Myocyte (in vitro differentiated cells): ENCODE measurements at places on chromosomes 3 and 15.
A peak's percentile ranks its signal among the peaks of the same experiment; 100 is the strongest.

GRCh38 chr3:52495777-52496602 lies 852 bp downstream of the STAB1 start:
- peak; percentile 83 for DNase-seq

DNA sequence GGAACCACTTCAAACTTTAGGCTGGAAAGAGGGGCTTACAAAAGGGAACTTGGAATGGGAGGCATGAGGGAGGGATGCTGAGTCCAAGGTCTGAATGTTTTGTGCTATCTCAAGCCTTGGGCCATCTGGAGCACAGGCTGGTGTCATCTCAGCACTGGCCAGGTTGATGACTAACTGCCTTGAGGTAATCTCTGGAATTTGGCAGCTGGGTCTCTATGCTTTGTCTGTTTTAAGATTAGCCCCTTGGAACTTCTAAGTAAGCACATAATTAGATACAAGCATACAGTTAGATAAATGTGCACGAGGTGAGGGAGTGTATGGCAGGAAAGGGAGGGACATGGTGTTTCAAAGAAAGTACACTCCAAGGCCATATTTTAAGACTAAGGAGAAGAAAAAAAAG lies 252.4 kb upstream of the CCDC54 start:
- peak; percentile 92 for DNase-seq

GRCh38 chr15:90981681-90982080 lies 12.7 kb downstream of the PRC1 start:
- no peak for DNase-seq

GRCh38 chr15:88708655-88709054 lies 69.8 kb downstream of the ISG20 start:
- DNase-seq, result peak; percentile 22

- peak; percentile 69 for DNase-seq
Observed at GRCh38 chr15:73959012-73959581, 32.8 kb downstream of the LOXL1 start.

GRCh38 chr3:49378249-49378895 lies 20.2 kb upstream of the GPX1 start:
- DNase-seq, result peak; percentile 94

- peak; percentile 76 for DNase-seq
Observed at GRCh38 chr3:112376992-112377391, 44.0 kb downstream of the CD200 start.

- DNase-seq, result no peak
Observed at GRCh38 chr3:194168994-194169393, 33.0 kb downstream of the HES1 start.

DNA sequence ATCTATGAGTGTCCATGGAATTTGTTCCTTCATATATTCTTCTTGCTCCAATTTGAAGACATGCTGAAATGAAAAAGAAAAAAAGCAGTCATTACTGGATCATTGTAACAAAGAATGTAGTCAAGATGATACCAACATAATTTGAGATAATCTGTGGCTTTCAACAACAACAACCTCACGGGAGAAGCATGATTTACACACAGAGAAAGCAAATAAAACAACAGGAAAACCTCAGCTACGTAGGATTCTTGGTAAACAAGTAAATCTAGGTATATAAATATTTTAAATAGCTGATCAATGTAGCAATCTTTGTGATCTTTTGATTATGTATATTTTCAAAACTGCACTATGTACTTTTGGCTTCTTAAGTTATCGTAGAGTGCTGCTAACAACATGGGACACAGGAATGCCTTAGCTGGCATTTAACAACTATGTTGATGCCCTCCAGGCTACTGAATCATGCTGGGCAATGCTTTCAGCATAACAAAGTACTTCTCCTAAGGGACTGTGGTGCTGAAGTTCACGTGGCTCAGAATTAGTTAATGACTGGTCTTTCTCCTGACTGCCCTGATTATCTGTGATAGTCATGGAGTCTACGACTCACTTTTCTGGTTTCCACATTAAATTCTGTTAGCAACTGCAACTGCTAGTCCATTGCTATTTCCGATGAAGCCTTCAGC lies 96.5 kb upstream of the MYO5C start:
- peak; percentile 50 for DNase-seq

DNA sequence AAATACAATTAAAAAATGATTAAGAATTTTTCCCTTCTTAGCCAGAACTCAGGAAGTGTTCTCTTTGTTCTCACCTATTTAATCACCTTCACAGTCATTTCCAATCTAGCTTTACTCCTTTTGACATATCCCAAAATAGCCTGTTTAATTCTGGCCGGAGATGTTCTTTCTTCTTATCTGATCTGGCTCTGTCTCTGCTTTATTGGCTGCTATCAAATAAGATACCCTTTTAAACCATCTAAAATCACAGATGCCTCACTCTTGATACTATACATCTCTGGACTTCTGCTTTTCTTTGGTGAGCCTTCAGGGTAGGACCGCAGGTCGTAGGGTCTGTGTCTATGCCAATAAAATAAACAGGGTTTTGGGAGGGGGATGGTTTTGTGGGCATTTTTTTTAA lies 319.2 kb upstream of the SEMA6D start:
- no peak for DNase-seq

GRCh38 chr15:89138999-89139612 lies 50.9 kb downstream of the ABHD2 start:
- DNase-seq, result peak; percentile 55

- DNase-seq, result no peak
Observed at GRCh38 chr3:141618103-141618910, 119.8 kb upstream of the RNF7 start.

DNA sequence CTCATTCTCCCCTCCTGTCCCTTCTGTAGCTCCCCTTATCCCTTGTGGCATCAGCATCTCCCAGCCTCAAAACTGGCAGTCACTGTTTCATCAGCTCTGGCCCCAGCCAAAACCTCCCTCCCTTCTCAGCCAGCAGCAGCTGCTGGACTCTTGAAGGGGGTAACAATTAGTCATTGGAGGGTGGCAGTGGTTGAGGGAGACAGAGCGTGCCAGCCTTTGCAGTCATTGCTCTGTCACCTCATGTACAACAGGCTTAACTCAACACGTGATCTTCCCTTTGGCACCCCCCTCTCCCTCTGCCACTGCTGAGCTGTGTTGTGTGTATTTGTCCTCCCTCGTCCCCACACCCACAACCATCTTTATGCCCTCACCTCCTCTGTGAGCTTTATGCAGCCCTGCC lies 28.2 kb downstream of the RBP2 start:
- peak; percentile 99 for DNase-seq

GRCh38 chr15:92471288-92471687 lies 77.6 kb downstream of the ST8SIA2 start:
- no peak for DNase-seq

DNA sequence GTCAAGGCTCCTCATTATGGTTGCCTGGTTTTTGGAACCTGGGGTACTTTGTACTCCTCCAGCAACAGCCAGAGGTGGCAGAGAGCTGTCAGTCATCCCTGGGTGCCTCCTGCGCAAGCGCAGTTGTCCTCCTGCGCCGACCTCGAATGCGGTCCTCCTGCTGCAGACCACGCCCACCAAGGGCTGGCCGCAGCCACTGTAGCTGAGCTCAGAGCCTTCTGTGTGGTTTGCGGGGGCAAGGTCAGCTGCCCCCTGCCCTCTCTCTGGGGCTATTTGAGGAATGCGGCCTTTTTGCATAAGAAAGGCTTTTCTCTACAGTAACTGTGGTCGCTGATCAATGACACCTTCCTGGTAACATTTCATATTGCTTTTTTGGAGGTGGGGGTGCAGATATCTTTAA lies 131.3 kb upstream of the SNRPN start:
- DNase-seq, result no peak

- peak; percentile 79 for DNase-seq
Observed at GRCh38 chr3:88203642-88204055, 53.9 kb downstream of the C3orf38 start.

DNA sequence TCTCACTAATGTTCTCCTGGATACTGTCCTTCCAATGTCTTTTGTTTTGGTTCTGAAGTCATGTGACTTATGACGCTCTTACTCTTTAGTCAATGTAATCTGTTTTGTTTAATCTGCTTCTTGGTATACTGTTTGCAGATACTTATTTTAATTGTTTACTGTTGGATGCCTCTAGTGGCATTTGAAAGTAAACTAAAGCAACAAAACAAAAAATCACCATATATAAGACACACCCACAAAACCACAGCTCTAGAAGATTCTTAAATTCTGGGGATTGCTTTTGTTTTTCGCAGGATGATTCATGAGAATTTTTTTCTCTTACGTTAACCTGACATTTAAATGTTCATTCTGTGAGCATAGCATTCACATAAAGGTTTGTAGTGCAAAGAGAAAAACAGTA lies 16.8 kb downstream of the SLC25A26 start:
- DNase-seq, result no peak

GRCh38 chr3:22122567-22122966 lies 371.6 kb upstream of the ZNF385D start:
- DNase-seq, result no peak

DNA sequence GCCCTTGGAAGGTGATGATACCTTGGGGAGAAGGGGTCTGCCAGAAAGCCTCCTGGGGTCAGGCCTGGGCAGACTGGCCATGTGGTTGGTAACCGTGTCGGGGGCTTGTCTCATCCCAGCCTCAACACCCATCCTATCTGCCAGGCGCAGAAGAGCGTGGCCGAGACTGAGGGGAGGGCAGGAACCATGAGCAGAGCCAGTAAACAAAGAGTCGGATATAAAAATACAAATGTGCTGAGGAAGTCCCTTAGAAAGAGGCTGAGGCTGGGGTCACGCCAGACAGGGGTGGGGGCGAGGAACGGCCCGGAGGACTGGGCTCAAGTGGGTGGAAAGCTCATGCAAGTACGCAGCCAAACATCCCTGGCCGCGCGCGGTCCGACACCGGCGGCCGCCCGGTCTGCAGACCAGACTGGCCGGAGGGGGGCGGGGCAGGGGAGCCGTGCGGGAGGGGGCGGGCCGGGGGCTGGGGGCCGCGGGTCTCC lies 1.9 kb downstream of the CAMK2N2 start:
- DNase-seq, result no peak

- DNase-seq, result no peak
Observed at GRCh38 chr15:84590406-84590805, 10.4 kb upstream of the ZSCAN2 start.

DNA sequence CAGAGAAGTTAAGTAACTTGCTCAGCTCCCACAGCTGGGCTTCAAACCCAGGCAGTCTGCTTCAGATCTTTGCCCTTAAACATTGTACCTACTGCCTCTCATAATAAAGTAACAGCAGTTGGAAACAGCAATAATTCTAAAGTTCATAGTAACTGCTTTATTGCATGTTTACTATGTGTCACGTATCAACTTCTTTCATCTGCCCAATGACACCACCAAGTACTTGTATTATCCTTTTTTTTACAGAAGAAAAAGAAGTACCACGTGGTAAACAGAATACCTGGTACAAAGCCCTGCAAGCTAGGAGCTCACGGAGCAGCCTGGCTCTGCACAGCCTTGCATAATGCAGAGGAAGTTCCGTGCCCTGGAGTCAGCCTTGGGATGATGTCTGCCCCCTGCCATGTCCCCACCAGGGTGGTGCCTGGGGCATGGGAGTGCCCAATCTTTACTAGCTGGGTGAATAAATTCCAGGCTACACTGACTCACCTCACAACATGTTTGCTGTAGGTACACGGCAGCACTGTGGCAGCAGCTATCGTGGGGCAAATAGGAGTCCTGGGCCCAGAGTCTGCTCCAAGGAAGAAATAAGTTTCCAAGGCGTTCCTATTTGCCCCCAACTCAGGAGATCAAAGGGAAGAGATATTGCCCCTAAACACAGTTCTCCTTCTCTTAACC lies 77.2 kb downstream of the LDHAL6B start:
- DNase-seq, result no peak

GRCh38 chr3:112848196-112848595 lies 1.5 kb upstream of the CD200R1L start:
- no peak for DNase-seq

DNA sequence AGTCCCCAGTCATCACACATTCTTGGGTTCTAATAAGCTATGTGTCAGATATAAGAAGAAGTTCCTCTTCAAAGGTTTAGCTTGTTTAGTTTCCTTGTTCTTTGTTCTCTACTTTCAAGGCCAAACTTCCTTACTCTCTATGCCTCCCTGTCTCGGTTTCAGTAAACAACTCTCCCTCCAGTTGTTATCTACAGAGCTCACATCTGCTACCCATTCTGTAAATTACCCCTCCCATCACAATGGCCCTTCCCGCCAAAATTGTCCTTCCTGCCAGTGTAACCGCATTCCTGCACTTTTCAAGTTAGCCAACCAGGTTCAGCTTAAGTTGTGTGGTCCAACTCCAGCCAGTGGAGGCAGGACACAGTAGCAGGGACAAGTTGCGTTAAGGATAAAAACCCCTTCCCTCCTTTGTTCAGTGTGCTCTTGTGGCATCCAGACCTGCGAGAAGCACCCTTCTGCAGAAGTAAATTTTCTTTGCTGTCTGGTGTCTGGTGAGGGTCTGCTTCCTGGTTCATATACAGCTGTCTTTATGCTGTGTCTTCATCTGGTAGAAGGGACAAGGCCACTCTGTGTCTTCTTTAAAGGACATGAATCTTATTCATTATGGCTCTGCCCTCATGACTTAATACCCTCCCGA lies 342.1 kb upstream of the GRM7 start:
- DNase-seq, result no peak

- DNase-seq, result no peak
Observed at GRCh38 chr3:182568876-182569275, 224.4 kb upstream of the ATP11B start.

- peak; percentile 95 for DNase-seq
Observed at GRCh38 chr15:60374628-60375081, 23.1 kb downstream of the ANXA2 start.

- DNase-seq, result no peak
Observed at GRCh38 chr3:39294446-39295183, 14.8 kb upstream of the CX3CR1 start.

GRCh38 chr3:162236949-162237348 lies 740.3 kb downstream of the OTOL1 start:
- peak; percentile 46 for DNase-seq

DNA sequence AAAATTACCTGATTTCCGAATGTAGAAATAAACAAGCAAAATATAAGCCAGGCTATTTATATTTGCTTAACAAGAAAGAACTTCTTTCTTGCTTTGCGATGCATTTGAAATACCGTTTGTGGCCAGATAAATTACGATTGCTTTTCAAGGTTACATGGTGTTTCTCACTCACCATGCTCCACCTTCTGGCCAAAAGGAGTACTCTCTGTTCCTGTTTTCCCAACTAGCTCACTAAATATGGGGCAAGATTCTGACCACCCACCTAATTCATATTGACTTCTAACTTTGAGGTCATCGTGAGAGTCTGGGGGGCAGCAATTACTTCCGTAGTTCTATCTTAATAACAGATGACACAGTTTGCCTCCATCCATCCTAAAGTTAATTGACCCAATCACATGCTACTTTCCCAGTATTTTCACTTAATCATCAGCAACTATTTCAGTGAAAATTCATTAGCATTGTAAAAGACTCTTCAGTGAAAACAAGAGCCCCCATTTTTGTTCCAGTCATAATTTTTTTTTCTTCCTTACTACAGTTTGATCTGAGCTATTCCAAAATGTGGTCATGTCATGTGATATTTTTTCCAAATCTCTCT lies 25.9 kb downstream of the ACP3 start:
- peak; percentile 55 for DNase-seq

GRCh38 chr3:2535206-2535605 lies 436.5 kb downstream of the CNTN4 start:
- no peak for DNase-seq

GRCh38 chr3:42829083-42829627 lies 19.9 kb downstream of the ACKR2 start:
- no peak for DNase-seq
